ENCODE measurements at places on chromosomes 3 and 15.

DNA sequence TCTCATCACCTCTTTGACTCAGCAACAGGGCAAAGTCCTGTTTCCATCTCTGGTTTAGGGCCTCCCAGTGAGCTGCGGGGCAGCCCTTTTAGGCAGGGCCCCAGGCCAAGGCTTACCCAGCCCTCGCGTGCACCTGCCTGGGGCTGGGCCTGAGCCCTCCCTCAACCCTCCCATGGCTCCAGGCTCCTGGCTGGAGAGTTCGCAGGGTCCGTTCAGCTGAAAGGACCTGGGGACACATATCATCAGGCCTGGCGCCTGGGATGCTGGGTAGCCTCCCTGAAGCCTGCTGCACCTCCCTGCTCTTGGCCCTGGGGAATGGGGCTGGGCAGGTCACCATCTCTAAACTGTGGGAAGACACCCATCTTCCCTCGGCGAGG, 29.7 kb downstream of the HDAC11 start:
- DNase-seq: no peak

GRCh38 chr15:55834331-55834730, 91.4 kb upstream of the PRTG start:
- no peak for DNase-seq

DNA sequence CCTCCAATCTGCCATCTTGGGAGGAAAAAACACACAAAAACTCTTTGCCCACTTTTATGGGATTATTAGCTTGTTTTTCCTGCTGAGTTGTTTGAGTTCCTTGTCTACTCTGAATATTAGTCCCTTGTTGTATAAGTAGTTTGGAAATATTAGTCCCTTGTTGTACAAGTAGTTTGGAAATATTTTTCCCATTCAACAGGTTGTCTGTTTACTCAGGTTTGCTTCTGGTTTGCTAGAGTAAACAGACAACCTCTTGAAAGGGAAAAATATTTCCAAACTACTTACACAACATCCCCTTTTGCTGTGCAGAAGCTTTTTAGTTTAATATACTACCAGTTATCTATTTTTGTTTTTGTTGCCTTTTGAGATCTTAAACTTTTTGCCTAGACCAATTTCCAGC, 193.3 kb upstream of the MANF start:
- DNase-seq: no peak

DNA sequence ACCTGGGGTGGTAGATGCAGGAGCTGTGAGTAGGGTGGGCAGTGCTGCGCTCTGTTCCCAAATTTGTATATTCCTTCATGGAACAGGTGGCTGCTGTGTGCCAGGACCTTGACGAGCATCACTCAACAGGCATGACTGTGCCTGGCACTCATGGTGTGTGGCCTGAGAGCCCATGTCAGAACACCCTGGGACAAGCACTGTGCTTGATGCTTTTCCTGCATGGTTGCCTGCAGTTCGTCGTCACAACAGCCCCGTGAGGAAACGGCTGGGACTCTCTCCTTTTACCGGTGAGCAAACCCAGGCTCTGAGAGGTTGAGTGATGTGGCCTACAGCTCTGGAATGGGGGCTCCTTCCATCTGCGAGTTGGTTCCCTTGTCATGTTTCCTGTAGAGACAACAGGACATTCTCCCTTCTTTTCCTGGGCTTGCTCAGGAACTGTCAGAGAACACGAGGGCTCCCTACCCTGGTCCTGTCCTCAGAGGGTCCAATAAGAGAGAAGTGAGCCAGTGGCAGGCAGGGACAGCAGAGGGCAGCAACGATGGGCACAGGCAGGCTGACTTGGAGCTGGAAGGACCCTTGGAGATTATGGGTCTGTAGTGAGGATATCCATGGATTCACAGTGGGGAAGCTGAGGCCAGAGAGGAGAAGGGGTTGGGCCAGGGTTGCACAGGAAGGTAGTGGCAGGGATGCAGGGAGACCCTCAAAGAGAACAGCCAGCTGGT, 37.4 kb downstream of the PRKCD start:
- no peak for DNase-seq

- DNase-seq: no peak
Observed at GRCh38 chr3:46231323-46231722, 10.9 kb upstream of the CCR3 start.

Data from fibroblast of skin of left biceps (primary cell).